ENCODE measurements at places on chromosomes 7 and 10.

DNA sequence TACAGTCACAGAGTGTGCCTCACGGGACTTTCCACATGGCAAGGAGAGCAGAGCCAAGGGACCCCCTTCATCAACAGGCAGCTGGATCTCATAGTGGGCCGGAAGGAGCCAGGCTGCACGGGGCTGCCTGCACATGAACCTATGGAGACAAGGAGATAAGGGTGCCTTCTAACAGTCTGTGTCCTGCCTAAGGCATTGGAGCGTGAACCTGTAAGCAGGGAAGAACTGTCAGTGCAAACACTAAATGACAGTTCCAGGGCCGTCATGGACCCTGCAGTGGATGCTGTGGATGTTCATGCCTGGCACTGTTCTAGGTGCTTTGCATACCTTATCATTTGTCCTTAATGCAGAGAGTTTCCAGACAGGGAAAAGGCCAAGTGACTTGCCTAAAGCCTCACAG is 85.9 kb downstream of the WIPF3 start:
- no peak for ATAC-seq

DNA sequence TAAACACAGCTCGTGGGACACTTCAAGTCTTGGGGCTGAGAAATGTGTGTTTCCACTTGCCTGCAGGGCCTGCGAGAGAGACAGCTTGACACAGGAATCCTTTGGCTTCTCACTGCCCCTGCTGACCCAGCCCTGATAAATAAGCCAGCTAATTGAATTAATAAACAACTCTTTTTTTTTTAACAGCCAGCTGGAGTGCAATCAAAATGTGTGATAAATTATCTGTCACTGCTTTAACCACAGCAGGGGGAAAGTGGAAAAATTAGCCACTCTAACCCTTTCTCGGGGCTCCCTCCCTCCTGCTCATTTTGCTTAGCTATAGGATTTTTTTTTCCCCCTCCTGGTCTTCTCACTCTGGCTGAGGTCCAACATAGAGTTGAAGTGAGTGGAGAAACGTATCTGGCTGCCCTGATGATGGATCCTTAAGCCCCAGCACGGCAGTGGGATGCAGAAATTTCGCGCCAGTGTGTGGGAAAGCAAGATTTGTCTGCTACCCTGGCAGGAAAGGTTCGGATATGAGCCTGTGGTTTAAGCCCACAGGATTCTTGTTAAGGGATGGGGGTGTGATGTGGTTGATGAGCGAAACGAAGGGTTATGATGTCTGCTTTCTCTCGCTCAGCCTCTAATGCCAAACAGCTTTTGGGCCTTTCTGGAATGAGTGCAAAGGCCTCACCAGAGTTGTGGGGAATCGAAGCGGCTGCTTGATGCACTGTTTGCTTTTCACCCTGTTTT is 173.8 kb downstream of the TRIL start:
- no peak for ATAC-seq

DNA sequence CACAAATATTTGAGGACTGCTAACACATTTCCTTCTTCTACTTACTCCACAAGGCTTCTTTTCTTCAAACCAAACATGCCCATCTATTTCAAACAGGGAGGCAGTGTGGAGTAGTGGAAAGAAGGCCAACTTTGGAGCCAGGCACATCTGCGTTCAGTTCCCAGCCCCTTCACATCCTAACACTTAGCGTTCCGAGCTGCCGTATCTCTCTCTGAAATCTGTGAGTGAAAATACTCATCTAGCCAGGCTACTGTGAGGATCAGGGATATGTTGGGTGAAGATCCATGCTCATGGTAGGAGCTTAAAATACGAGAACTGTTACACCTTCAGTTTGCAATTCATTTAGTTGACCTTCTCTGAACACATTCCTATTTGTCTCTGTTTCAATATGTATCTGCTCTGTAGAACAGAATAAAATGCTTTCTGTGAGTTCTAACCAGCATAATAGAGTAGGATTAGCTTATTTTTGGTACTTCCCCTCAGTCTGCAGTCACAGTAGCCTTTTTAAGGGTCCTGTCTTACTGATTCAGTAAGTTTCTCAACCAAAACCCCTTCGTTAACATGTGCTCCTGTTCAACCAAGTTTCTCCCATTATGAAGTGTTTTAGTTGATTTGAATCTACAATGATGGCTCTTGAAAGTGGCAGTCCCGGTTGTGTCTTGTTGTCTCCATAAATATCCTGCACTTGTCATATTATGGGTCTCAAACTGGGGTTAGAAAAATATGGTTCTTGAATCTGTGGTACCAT is 3.3 kb upstream of the MEST start:
- no peak for ATAC-seq

- ATAC-seq = no peak
Observed at GRCh38 chr7:127600885-127601284, 7.3 kb downstream of the FSCN3 start.

- ATAC-seq = no peak
Observed at GRCh38 chr7:92799446-92800211, 36.7 kb downstream of the CDK6 start.

DNA sequence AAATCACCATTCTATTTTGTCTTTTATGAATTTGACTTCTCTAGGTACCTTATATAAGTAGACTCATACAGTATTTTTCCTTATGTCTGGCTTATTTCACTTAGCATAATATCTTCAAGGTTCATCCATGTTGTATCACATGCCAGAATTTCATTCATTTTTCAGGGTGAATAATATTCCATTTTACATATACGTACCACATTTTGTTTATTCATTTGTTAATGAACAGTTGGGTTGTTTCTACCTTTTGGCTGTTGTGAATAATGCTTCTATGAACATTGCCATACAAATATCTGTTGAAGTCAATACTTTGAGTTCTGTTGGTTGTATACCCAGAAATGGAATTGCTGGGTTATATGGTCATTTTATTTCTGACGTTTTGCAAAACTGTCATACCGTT is 20.7 kb downstream of the AHCYL2 start:
- no peak for ATAC-seq

GRCh38 chr7:147070886-147071285 is 954.3 kb downstream of the CNTNAP2 start:
- ATAC-seq = no peak

DNA sequence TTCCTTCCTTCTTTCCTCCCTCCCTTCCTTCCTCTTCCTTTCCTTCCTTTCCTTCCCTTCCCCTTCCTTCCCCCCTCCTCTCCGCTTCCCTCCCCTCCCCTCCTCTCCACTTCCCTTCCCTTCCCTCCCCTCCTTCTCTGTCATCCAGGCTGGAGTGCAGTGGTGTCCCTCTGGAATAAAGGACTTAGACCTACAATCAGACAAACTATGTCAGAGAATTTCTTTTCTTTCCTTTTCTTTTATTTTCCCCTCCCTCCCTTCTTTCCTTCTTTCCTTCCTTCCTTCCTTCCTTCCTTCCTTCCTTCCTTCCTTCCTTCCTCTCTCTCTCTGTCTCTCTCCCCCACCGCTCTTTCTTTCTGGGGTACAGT is 242.2 kb downstream of the GATA3 start:
- ATAC-seq = no peak

- no peak for ATAC-seq
Observed at GRCh38 chr10:25047591-25048301, 31.3 kb downstream of the THNSL1 start.

DNA sequence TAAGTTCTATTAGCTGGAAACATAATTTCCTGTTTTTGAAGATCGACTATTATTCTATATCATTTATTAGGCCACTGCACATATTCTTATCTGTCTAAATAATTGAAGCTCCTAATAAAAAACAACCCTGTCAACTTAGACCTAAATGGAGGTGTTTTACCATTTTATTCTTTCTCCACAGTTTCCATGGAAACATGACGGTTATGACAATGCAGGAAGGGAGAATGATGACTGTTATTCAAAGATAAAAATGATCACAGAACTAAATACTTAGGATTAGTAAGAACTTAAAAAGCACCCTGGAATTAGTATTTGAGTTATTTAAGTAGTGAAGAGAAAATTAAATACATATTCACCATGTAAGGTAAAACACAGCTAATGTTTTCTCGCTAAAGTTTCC is 119.9 kb upstream of the DKK1 start:
- ATAC-seq = no peak

DNA sequence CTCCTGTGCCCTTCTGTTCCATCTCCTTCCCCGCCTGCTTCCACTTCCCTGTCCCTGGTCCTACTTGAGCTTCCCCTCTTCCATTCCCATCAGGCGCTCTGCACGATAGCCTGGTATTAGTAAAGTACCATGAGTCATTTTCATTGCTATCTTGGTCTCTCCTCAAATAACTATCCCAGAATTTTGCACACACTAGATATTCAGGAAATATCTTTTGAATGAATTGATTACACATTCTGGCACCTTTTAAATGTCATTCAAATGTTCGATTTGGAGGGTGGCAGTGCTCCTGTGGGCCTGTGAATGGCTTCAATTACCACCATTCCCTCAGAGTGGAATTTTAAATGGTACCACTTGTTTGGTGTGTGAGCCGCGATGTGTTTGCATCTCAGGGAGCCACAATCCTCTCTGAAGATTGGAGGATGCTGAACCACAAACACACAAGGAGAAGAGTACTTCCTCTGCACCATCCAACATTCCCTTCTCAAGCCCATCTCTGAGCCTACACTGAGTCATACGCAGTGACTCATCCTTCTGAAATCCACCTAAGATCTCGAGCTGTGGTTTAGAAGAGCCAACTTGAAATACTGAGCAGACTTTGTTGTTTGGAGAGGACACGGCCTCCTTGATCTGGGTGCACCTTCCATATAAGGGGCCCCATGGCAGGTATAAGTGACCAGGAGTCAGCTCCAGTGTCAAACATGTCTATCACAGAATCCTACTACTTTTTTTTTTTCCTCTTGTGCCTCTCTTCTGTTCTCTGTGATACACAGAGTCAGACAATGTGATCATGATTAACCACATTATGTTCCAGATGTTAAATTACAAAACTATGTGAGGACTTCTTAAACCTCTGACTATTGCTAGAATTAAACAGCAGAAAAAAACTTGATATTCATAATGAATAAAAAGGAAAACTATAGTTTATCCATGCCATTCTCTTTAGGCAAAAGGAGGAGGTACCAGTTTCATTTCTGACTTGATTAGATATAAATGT is 81.9 kb downstream of the BMPER start:
- ATAC-seq = no peak

GRCh38 chr7:88269586-88269985 is 37.1 kb downstream of the STEAP4 start:
- no peak for ATAC-seq

GRCh38 chr7:47089461-47089860 is 492.4 kb downstream of the TNS3 start:
- ATAC-seq = no peak

- no peak for ATAC-seq
Observed at GRCh38 chr10:125084191-125084613, 76.2 kb downstream of the CTBP2 start.

- ATAC-seq = no peak
Observed at GRCh38 chr7:42235741-42236161, 1.3 kb downstream of the GLI3 start.

DNA sequence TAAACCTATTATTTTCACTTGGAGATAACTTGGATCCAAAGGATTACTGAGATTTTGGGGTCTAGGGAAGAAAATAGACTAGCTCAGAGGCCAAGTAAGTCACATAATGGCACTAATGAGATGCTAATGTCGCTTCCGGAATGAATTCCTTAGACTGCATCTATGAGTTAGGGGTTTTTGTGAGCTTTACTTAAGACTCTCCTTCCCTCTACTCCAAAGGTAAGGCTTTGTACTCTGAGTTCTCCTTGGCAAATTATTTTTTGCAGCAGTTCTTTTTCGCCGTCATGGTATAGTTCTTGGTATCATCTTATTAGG is 143.9 kb upstream of the KLF14 start:
- no peak for ATAC-seq

GRCh38 chr7:149489391-149490024 is 8.1 kb downstream of the ZNF746 start:
- ATAC-seq = no peak

- no peak for ATAC-seq
Observed at GRCh38 chr7:23462846-23463245, 7.4 kb downstream of the IGF2BP3 start.

DNA sequence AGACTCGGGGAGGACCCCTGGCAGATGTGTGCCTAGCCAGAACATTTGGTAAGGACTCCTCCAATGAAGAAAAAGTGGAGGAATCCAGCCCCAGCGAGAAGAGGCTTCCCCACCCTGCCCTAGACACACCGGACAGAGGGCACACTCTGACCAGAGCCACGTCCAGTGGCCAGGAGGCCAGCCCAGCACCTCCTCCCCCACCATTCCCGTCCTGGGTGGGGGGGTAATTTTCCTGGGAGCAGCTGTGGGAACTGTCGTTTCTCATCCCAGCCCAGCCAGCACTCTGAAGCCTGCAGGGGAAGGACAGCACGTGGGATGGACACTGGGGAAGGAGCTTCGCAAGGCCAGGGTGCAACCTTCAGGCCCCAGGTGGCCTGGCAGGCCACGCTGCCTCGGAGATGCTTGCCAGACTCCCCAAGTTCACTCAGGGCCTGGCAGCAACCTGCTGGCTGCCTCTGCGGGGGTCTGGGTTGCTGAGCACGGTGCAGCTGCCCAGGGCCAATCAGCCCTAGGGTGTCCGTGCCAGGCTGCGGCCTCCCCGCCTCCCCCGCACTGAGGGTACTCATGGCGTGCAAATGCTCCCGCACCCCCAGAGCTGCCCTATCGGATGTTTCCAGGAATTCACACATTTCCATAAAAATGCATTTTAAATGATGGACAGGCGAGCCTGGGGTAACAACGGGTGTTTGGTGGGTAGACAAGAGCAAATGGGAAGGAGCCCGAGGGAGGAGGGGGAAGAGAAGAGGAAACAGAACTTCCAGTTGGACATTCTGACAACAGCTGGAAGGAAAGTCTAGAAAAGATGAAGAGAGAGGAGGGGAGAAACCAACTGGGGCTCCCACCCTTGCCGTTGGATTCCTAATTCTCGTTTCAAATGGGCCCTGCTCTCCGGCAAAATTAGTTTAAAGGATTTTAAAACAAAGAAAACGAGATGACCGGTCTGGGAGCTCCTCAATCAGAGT is 1.9 kb upstream of the EN2 start:
- no peak for ATAC-seq

DNA sequence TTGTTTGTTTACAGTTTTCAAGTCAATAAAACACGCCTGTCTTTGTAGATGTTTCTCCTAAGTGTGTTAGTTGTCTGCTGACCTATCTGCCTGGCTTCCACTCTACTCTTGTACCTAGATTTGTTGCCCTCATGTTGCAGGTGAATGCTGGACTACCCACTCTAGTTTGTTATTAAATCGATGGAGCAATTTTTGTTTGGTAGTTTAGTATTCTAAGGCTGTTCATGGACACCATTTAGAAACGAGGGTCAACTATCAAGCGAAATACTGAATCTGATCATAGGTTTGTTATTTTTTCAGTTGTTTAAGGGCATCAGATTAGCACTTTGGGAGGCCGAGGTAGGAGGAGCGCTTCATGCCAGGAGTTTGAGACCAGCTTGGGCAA is 29.1 kb upstream of the MKLN1 start:
- no peak for ATAC-seq

DNA sequence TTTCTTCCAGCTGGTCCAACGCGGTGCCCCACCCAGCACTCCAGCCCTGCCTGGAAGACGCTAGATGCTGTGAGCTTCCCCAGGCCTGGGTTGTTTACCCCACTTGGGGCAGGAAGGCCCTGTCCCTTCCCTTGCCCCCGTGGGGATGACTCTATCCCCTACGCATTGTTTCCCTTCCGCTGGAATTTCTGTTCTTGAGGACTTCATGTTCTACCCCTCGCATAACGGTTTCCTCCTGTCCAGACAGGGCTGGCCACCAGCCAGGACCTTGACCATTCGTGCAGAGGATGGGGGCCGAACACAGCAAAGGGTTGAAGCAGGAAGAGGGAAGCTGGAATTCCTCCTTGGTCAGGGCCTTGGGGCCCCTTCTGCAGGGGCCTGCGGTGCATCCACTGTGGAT is 14.7 kb upstream of the SERPINE1 start:
- ATAC-seq = no peak

- ATAC-seq = no peak
Observed at GRCh38 chr10:7100032-7100702, 310.7 kb downstream of the SFMBT2 start.

GRCh38 chr7:117119192-117119924 is 166.1 kb downstream of the ST7 start:
- ATAC-seq = no peak
